RWPE2 (cell line): ENCODE measurements at places on chromosomes 7 and 10.

DNA sequence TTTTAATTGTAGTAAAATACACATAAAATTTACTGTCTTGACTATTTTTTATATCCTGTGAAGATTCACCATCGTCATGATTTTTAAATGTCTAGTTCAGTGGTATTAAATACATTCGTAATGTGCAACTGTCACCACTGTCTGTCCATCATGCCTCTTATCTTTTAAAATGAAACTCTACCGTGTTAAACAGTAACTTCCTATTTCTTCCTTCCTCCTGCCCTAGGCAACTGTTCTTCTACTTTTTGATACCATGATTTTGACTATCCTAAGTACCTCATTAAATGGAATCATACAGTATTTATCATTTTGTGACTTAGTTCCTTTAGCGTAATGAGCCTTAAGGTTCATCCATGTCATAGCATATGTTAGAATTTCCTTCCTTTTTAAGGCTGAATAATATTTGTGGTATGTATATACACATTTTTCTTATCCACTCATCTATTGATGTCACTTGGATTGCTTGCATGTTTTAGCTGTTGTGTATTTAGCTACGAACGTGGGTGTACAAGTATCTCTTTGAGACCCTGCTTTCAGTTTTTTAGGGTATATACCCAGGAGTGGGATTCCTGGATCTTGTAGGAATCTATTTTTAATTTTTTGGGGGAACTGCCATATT lies 13.5 kb downstream of the SLK start:
- DNase-seq, result no peak

- no peak for DNase-seq
These were observed at the start of gene ZNF853 for GRCh38 chr7:6614953-6615722. Gene ZNF853, plus strand, starts transcription at chr7:6615610. Its CDS starts 565 bp downstream, at chr7:6616175.

DNA sequence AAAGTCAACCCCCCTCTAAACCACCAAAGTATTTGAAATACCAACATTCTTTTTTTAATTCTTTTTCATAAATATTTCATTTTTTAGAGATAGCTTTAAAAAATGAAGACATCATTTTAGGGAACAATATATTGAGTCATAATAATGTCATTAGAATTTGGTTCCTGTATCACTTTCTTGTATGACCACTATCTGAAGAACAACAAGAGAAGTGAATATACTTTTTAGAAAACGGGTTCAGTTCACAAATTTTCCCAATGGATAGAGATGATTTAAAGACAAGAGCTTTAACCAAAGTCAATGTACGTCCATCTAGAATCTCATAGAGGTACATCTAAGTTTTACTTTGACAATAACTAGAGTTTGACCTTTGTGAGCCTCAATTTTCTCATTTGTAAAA lies 48.2 kb downstream of the CUBN start:
- no peak for DNase-seq

- DNase-seq, result no peak
These were observed 10.7 kb downstream of the HBP1 start for GRCh38 chr7:107179326-107180164.

DNA sequence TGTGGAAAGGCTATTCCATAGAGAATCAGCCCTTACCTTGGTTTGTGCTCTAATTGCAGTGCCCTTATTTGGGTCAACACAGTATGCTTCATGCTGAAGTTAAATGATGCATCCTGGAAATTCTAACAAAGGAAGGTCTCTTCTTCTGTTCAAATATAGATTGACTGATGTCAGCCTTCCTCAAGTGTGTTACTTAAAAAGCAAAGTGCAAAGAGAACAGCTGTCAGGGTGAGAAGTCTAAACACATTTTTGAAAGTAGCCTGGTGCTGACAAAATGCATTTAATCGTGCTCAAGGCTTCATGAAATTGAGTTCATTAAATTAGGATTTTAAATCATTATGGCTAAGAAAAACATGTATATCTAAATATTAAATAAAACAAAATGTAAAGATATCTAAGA lies 19.5 kb downstream of the AGR2 start:
- no peak for DNase-seq

DNA sequence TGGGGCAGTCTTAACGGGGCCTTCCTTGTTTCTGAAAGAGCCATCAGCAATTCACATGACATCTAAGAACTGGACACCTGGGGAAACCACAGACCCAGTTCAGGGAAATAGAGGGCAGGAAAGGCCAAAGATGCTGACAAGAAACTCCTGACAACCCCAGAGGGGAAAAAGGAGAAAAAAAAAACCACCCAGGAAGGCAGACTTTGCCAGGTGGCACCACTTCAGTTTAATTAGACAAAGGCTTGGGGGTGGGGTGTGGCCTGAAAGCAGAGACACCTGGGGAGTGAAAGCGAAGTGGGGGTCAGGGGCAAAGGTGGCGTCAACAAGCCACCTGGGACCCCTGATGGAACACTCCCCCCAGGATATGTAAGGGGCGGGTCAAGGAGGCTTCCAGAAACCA lies 53.6 kb downstream of the RAB11FIP2 start:
- DNase-seq, result no peak

DNA sequence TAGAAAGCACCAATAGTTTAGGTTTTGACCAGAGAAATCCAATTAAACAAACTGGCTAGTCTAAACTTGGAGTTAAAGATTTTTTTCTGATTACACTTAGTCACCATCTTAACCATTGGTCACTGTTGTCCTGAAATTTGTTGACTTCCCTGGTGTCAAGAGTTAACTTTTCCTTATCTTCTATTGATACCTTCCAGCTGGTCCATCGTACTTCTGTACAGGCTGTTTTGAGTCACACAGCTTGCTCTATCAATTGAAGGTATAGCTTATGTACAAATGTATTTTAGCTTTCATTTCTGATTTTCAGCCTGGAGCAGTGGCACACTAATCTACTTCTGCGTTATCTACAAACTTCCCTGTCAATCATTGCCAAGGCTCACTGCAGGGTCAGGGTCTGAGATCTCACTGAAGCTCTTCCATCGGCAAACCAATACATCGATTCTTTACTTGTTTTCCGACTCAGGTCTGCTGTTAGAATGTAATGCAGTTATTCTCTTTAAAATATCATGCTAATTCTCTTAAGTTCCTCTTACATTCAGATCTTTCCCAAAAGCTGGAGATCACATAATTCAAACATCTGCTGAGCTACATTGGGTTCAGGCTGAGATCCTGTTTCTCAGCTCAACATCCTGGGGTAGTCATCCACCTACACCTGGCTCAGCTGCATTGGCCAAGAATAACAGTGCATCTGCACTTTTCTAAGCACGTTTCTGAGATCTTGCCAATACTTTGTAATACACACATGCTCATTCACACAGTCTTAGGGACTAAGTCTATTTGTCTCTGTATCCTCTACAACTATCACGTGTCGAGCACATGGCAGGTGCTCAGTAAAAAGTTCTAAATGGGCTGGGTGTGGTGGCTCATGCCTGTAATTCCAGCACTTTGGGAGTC lies 11.3 kb downstream of the MRPS33 start:
- no peak for DNase-seq

- DNase-seq, result no peak
These were observed 17.4 kb upstream of the ASZ1 start for GRCh38 chr7:117444646-117445045.

DNA sequence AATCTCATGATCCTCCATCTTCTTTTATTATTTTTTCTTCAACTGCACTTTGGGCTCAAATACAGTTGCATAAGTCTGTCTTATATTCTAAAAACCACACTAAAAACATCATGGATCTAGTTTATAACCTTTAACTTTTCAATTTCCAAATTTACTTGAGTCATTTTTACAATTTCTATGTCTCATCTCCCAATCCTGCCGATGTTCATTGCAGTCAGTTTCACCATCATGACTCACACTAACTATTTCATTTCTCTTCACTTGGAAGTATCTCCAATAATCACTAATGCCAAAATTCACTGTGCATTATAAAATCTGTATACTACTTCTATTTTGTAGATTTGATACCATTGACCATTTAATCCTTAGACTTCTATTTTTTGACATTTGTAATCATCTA lies 806.9 kb upstream of the SORCS1 start:
- no peak for DNase-seq

GRCh38 chr7:45363669-45364068 lies 206.1 kb downstream of the RAMP3 start:
- DNase-seq, result no peak

GRCh38 chr10:5334196-5334880 lies 30.4 kb upstream of the UCN3 start:
- no peak for DNase-seq

- DNase-seq, result no peak
These were observed 66.5 kb downstream of the ADD3 start for GRCh38 chr10:110074298-110074697.

DNA sequence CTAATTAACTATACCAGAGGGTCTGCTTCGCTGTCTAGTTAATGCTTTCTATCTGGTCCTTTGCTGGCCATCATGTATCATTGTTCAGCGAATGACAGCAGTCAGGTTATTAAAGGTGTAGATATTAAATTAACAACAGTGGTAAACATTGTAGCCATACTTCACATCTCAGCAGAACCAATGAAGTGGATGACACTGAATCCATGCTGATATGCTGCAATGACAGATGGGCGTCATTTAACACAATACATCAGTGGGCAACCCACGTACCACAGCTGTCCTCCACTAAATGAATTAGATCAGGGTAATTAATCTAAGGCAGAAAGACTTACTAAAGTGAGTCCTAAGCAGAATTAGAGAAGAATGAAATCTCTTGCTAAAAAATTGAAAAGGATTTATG lies 767.2 kb downstream of the NXPH1 start:
- DNase-seq, result no peak

DNA sequence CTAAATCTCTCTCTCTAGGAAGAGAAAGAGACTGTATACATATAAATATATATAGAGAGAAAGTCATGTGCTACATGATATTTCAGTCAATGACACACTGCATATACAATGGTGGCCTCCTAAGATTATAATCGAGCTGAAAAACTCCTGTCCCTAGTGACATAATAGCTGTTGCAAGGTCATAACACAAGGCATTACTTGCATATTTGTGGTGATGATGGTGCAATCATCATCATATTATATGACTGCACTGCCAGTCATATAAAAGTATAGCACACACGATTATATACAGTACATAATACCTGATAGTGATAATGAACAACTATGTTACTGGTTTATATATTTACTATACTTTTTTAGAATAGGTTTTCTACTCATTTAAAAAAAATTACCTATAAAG lies 316.7 kb downstream of the FGFR2 start:
- no peak for DNase-seq

- DNase-seq, result no peak
These were observed 22.0 kb downstream of the INPP5A start for GRCh38 chr10:132559538-132559937.

DNA sequence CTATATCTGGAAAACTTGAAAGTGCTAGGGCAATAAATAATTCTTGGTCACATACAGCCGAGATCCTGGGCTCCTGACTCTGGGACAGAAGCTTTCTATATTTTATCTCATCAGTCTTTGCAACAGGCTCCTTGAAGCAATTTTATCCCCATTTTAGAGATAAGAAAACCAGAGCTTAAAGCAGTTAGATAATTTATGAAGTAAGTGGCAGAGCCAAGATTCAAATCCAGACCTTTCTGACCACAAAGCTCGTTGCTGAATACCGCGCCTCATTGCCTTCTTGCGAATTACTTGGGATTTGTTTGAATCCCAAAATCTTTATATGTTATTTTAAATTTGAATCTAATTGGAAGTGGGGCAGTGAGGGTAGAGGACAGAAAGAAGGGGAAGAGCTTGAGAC lies 106.0 kb downstream of the TCF7L2 start:
- DNase-seq, result no peak

GRCh38 chr10:47257396-47258120 lies 42.4 kb upstream of the GDF10 start:
- DNase-seq, result no peak

DNA sequence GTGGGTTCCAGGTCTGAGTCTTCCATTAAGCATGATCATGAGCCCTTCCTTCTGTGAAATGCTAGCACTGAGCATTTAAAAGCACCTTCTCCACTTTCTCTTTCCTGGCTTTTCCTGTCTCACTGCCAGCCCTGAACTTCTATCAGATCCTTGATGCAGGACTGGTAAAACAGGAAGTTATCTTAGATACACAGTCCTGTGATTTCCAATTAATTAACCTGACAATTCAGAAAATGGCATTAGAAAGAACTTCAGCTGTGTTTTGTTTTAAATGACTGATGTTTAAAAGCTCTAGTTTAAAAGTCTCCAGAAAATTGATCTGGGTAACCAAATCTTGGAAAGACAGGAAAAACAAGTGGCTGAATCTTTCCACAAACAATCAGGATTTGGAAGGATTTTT lies 79.0 kb upstream of the MACROH2A2 start:
- no peak for DNase-seq

DNA sequence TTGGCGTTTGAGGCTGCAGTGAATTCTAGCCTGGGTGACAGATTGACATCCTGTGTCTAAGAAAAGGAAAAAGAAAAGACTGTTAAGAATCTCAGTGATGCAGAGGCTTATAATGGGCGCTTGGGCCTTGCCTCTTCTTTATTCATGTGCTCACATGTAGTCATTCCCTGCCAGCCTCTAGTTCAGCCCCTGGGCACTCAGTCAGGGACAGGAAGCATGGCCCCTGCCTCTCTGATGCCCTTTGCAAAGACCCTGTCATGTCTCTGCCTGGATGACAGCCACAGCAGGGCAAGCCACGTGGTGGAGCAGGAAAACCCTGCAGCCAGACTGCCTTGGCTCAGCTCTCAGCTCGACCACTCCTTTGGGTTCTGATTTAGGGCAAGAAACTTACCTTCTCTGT lies 368.9 kb downstream of the RPS24 start:
- no peak for DNase-seq

- DNase-seq, result no peak
These were observed 12.9 kb upstream of the SNX10 start for GRCh38 chr7:26278770-26279169.

DNA sequence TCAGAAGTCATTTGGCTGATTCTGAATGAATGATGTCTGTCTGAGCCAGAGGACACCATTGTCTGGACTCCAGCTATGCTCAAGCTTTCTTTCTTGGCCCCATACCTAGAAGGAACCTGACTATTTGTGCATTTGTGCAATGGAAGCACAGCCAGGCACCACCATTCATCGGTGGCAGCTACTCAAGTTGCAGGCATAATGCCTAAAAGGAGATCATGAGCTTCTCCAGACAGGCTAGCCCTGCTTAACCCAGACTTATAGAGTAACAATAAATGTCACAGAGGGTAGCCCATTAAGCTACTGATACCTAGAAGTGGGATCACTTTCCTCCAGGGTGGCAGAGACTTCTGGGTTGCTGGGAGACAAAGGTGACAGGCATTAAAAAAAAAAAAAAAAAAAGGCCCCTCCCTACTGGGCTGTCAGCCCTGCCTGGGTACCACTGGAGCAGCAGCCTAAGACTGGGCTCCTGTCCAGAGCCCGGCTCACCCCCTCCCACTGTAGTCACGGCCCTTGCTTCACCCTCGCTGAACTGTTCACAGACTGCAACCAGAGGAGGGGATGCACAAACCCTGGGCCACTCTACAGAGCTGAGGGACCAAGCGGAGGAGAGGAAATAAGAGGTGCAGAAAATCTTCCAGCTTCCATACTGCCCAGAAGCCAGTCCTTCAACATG lies 75.4 kb upstream of the ATP6V0A4 start:
- no peak for DNase-seq

GRCh38 chr7:43915907-43916306 lies 9.5 kb upstream of the URGCP start:
- no peak for DNase-seq

GRCh38 chr10:3118641-3119091 lies 51.3 kb downstream of the PFKP start:
- DNase-seq, result no peak
